Stimulated activated CD8-positive, alpha-beta memory T cell treated with anti-CD3 and anti-CD28 coated beads, Interleukin-4, amount 100 ng/mL, for 4 hours (primary cell): ENCODE measurements at places on chromosomes 1 and 21.

DNA sequence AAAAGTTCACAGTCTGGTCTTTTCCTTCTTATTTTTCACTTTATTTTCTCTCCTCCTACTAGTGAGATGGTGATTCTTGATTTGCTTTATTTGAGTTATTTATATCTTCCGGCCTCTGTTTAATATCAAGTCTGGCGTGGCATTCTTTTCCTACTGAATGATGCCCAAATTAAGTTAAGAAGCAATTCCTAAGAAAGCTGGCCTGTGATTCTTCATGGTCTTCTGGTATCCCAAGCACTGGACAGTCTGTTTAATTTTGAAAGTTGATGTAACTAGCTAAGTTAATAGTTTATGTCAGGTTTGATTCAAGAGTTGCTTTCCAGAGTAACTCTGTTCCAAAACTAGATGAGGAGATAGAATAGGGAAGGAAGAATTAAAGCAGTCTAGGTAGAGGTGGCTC is 9.2 kb upstream of the ENAH start:
- DNase-seq, result no peak

- DNase-seq, result no peak
These were observed 543.3 kb downstream of the DPYD start for GRCh38 chr1:97377432-97378034.

DNA sequence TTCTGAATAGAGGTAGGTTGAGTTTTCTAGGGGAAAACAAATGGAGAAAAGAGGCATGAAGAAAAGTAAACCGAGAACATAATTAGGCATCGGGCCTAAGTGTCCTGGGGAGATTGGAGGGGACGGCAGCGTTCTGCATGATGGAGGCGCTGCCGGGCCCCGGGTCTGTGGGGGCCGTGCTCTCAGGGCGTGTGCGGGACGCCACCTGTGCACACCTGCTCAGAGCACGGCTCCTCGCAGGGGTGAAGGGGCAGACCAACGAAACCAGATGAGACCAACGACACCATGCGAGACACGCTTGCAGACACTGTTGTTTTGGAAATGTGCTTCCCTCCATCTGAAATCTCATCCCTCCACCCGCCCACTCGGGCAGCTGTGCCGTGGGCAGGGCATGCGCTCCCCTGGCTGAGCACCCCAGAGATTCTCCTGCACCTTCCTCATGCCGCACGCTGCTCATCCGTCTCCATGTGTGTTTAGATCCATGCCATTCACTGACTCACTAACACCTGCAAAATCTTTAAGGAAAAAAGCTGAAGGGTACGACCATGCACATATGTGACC is 28.2 kb upstream of the TRAPPC10 start:
- no peak for DNase-seq

DNA sequence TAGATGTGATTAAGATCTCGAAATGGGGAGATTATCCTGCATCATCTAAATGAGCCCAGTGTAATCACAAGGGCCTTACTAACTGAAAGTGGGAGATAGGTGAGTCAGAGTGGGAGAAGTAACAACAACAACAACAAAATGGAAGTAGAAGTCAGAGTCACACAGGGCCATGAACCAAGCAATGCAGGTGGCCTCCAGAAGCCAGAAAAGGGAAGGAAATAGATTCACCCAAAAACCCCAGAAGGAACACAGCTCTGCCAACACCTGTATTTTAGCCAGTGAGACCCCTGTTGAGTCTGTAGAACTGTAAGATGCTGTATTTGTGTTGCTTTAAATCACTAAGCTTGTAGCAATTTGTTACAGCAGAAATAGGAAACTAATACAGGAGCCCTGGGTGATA is 4.1 kb downstream of the TAGLN2 start:
- no peak for DNase-seq

GRCh38 chr1:156772222-156772621 is 4.9 kb downstream of the PRCC start:
- DNase-seq, result no peak

DNA sequence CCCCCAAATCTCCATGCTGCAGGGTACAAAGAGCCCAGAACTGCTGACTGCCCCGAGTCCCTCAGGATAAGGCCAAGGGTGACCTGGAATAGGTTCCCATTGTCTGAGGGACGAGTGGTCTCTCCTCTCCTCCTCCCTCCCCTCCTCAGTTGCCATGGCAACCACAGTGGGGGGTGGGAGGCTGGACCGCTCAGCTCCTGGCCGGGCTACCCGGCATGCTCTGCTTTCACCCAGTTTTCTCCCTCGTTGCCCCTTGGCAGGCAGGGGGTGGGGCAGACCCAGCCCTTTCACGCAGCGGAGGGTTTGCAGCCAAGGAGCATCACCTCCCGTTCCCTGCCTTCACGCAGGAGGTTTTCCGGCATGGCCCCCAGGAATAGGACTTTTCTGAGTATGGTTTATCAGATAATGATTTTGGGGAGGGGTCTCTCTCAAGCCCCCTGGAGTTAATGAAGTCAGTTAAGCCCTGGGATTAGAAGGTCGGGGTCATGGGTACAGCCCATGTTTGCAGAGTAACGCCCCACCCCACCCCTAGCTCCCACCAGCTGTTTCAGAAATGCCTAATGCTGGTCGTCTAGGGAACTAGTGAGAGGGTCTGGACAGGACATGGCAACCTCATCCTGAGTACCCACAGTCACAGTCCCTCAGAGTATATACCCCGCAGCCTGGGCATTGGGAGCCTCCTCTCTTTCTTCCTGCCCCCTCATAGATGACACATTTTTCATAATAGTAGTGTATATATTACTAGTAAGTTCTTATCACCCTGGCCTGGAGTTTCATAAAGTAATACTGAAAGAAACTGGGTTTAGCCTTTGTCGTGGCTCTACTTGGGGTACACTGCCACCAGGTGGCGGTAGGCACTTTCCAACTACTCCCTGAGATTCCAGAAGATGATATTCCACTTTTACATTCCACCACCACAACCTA is 20.7 kb downstream of the C1QB start:
- no peak for DNase-seq

DNA sequence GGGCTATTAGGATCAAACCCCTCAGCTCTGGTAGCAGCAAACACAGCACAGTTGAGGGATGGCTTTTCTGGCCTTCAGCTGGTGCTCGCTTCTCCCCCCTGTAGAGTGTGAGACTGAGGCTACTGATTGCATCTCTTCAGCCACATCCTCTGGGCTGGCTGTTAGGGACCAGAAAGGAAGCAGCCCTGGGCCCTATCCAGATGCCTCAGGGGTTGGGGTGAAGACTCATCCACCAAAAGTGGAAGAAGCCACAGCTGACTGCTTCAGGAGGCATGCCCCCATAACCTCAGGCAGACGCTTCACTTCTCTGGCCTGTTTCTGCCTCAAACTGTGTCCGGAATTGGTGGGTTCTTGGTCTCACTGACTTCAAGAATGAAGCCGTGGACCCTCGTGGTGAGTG is 6.2 kb upstream of the TMEM200B start:
- no peak for DNase-seq

DNA sequence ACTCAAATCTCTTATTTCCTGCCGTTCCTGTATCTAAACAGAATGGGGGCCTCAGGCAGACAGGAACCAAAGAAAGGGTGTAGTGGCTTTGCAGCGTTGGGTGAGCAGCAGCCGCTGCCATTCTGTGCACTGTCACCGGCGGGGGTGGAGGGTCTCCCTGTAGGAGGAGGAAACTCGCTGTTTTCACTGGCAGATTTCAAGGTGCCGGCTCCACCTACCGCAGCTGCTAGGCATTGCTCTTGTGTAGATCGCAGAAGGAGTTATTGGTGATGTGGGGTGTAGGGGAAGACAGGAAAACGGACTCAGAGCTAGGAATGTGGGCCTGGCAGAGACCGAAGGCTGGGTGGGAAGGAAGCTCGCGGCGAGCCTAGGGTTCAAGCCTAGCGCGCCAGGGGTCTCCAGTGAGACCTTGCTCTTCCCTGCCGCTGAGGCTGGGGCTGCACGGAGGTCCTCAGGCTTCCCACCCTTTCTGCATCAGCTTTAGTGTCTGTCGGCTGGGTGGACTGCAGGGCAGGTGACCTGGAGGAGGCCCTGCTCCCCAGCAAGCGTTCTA is 20.8 kb downstream of the ATP5PO start:
- peak; percentile 36 for DNase-seq

DNA sequence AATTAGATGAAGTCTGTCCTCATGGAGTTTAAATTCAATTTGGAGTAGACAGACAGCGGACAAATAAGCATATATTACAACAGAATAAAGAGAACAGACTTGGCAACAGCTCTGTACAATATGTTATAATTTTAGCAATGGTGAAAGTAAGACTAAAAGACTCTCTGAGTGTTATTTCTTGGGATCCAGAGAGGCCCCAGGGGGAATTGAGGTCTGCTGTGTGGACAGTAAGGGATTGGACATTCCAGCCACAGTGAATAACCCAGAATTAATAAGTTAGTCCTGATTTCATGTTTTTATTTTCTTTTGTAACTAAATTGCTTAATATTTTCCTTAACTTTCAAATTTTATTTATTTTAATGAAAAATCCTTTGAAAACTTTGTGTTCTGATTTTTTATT is 101.7 kb downstream of the PATJ start:
- no peak for DNase-seq

GRCh38 chr21:43881283-43881682 is 16.3 kb downstream of the AGPAT3 start:
- no peak for DNase-seq

DNA sequence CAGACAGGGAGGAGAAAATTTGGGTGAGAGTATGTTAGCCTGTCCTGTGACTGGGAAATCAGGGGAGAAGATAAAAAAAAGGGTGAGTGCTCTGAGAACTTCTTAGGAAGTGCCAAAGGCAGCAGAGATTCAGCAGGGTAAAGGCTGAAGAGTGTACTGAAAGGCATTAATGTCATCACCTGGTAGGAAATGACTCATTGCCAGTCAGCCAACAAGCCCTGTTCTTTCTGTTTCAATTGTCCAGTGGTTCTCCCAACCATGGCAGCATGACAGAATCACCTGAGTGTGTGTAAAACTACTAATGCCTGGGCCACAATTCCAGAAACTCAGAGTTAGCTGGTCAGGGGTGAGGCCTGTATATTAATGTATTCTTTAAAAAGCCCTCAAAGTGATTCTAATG is 83.5 kb downstream of the INTS7 start:
- no peak for DNase-seq

DNA sequence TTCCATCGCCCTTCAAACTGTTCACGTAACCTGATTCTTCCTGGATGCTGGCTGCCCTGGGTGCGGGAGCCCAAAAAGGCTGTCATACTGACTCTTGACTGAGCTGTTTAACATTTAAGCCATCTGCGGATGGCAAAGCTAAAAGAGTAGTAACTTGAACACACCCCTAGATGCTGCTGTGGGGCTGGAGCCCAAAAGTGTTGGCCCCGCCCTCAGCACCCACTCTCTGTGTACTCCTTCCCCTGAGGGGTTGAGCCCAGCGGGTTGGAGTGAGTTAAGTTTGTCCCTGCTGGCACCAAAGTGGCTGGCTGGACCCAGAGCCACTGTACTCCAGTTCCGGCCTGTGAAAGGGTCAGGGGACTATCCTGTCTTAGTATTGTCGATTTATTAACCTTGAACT is 640.6 kb downstream of the PTPRU start:
- DNase-seq, result no peak

DNA sequence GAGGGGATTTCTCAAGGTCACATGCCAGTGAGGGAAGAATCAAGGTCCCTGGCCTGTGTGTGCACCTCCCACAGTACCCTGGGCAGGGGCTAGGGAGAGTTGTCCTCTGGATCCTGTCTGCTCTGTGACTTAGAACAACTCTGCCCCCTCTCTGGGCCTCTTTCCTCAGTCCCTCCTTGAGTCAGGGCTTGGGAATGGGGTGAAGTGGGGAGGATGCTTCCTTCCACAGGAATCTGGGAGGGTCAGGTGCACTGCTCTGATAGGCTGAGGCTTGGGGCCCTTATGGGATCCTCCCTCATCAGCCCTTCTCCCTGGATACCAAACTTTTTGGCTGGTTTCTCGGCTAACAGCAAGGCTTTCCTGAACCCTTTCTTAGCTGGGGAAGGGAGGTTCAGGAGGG is 2.5 kb downstream of the TRNP1 start:
- no peak for DNase-seq

- DNase-seq, result no peak
These were observed 6.8 kb downstream of the PKNOX1 start for GRCh38 chr21:42981214-42981523.

DNA sequence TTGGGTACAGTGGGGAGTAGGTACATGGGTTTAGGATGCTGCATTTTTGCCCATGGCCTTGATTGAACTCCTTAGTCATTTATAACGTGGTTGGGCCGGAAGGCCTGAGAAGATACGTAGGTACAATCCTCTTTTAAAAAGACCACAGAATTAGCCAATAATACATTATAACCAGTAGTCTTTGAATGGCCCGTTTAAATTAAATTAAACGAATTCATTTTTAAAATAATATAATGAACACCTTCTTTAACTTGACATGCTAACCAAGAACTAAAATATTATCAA is 20.1 kb upstream of the ADAR start:
- no peak for DNase-seq

DNA sequence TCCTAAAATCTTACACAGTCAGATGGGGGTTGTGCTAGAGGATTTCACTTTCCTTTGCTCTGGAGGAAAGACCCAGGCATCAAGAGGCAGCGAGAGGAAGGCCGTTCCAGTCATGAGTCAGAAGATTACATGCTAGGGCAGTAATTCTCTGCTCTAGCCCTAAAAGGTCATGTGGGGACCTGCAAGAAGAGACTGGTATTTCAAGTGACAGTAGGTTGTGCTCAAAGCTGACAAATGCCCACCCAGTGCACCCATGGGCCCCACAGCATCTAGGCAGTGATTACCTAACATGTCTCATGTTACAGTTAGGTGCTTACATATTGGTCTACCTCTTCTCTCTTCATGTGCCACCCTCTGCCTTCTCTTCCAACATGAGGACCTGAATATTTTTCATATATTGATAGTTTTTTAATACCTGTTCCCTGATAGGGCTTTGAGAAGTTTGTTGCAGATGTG is 99.7 kb upstream of the BEND5 start:
- no peak for DNase-seq
